ENCODE measurements at places on chromosomes 12 and 14. TPM values are rescaled to one million over a fixed set of nuclear protein-coding genes. Genes with fewer than 3 reads are reported as not detected.

Gene TMEM106C
- 30.2 TPM for total RNA-seq

Gene KCNMB4
- total RNA-seq, result 1.5 TPM

Gene NEUROD4
- 0.06 TPM for total RNA-seq

Gene MYH6
- total RNA-seq, result not detected

Gene NANOG
- total RNA-seq, result 0.64 TPM

Gene PRH2
- not detected for total RNA-seq

Measured in T-cell (primary cell).